Sigmoid colon (tissue), 7 donors: ENCODE measurements at places on chromosomes 7 and 10. TPM values are rescaled to one million over a fixed set of nuclear protein-coding genes. Genes with fewer than 3 reads are reported as not detected.

GRCh38 chr10:44195112-44196007, 189.5 kb downstream of the CXCL12 start:
- peaks cover 37% of the 10 kb centered on the region for H3K4me1 ChIP-seq
- DNase-seq, result peak; percentile 83
- H3K27ac ChIP-seq, result peak overlapping the region; percentile 47
- H3K4me3 ChIP-seq, result no peak overlapping the region
- no peaks in the 10 kb centered on the region for H3K36me3 ChIP-seq

- no peaks in the 10 kb centered on the region for H3K27me3 ChIP-seq
- H3K36me3 ChIP-seq, result no peaks in the 10 kb centered on the region
- H3K4me3 ChIP-seq, result no peak overlapping the region
- no peak for DNase-seq
- no peak overlapping the region for H3K27ac ChIP-seq
Observed at GRCh38 chr10:23399701-23400144, 39.2 kb upstream of the OTUD1 start.

DNA sequence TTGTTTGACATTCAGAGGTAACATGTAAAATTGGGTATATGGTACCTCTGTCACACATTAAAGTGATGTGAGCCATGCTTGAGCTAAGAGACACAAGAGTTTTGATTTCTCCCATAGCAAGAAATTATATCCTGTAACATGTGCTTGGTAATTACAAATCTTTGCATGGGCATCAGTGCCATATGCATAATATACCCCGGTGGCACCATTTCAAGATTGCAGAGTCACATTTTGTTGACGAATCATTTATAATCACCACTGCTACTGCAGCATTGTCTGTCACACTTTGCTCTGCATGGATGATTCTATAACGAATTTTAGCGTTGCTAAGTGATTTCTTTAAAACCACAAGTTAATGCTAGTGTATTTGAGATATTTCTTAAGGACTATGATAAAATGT, 443.7 kb upstream of the LRRN3 start:
- no peaks in the 10 kb centered on the region for H3K36me3 ChIP-seq
- H3K27ac ChIP-seq, result no peak overlapping the region
- DNase-seq, result no peak
- no peak overlapping the region for H3K4me3 ChIP-seq
- H3K4me1 ChIP-seq, result no peaks in the 10 kb centered on the region
- H3K27me3 ChIP-seq, result no peaks in the 10 kb centered on the region

GLCCI1 gene
- polyA plus RNA-seq, result 2.4 TPM

GRCh38 chr10:93911866-93912265, 18.1 kb downstream of the SLC35G1 start:
- H3K27me3 ChIP-seq, result no peaks in the 10 kb centered on the region
- H3K36me3 ChIP-seq, result no peaks in the 10 kb centered on the region
- no peaks in the 10 kb centered on the region for H3K4me1 ChIP-seq

GRCh38 chr10:78644550-78644949, 424.2 kb upstream of the ZMIZ1 start:
- H3K27ac ChIP-seq, result no peak overlapping the region
- no peak overlapping the region for H3K4me3 ChIP-seq
- DNase-seq, result no peak
- no peaks in the 10 kb centered on the region for H3K4me1 ChIP-seq
- H3K27me3 ChIP-seq, result no peaks in the 10 kb centered on the region

NEUROD6 gene
- not detected for polyA plus RNA-seq

FEZF1 gene
- polyA plus RNA-seq, result not detected

CNNM1 gene
- 0.23 TPM for polyA plus RNA-seq

HOXA1 gene
- polyA plus RNA-seq, result 2.4 TPM

FFAR4 gene
- polyA plus RNA-seq, result 17.9 TPM

GRCh38 chr7:135981958-135982646, 4.9 kb upstream of the MTPN start:
- no peak for DNase-seq
- no peak overlapping the region for H3K27ac ChIP-seq
- H3K4me3 ChIP-seq, result no peak overlapping the region
- no peaks in the 10 kb centered on the region for H3K27me3 ChIP-seq

DNA sequence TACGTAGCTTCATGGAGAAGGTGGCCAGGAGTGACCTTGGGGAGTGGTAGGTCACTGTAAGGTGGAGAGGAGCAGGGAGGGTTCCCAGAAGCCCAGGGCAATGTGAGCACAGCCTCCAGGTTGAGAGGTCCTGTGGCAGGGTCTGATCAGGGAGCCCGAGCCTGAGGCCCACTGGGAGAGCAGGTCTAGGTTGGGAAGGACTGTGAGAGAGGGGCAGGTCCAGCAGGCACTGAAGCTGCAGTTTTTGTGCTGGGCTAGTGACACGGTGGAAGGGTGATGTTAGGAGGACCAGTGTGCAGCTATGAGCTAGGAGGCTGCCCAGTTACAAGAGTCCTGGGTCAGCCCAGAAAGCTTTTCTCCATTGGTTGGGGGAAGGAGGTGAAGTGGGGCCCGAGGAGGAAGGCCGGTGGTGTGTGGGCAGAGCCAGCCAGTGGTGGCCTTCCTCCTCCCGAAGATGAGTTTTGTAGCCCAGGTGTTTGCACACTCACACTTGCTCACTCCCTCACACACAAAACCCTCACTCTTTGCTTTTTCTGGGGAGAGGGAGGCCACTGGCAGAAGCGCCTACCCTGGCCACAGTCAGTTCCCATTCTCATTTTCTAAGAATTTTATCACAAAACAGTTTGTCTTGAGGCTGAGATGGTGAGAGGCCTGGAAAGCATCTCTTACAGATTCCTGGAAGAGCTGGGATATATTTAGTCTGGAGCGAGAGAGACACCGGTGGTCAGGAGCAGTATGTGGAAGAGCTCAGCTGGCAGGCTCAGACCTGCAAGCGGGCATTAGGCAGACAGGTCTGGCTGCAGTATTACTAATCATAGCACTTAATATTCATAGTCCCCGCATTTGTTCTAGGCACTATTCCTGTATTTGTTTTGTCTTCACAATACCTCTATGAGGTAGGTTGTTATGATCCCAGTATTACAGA, 57.1 kb downstream of the ZNF467 start:
- peak overlapping the region; percentile 83 for H3K27ac ChIP-seq
- peak overlapping the region; percentile 72 for H3K4me3 ChIP-seq
- H3K27me3 ChIP-seq, result no peaks in the 10 kb centered on the region
- DNase-seq, result peak; percentile 57
- H3K4me1 ChIP-seq, result no peaks in the 10 kb centered on the region

DNA sequence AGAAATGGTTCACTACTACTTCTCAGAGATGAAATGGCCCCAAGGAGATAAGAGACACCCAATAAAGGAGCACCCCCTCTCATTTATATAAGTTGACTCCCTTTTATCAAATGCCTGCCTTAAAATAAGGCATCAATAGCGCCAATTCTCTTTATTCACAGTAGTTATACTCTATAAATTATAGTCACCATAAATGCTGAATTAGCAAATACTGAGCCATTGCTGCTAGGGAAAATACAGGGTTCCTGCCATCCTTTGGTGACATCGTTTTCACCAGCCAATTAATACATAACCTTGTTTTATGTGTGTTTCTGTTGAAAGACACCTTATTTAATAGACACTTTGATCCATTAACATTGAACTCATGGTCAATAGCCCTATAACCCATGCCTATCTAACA, 28.6 kb downstream of the DCLRE1C start:
- no peaks in the 10 kb centered on the region for H3K27me3 ChIP-seq
- peaks cover 100% of the 10 kb centered on the region for H3K36me3 ChIP-seq
- H3K4me3 ChIP-seq, result no peak overlapping the region
- H3K4me1 ChIP-seq, result no peaks in the 10 kb centered on the region
- no peak for DNase-seq

DNA sequence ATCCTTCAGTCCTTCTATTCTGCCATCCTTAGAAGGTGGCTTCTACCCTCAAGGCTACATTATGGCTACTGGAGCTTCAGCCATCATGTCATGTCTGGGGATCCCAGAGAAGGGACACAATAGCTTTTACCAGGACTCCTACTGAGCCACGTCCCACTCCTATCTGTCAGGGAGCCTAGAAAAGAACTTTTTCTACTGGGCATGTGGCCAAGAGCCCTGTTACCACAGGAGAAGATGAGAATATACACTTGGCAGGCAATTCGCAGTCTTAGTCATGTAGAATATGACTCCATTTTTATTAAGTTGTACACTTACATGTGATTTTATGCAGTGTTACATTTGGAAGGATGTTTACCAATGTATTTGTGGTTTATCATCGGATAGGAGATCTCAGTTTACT, 64.6 kb upstream of the KCNMA1 start:
- H3K27me3 ChIP-seq, result no peaks in the 10 kb centered on the region
- DNase-seq, result no peak
- no peaks in the 10 kb centered on the region for H3K36me3 ChIP-seq
- no peak overlapping the region for H3K27ac ChIP-seq
- no peak overlapping the region for H3K4me3 ChIP-seq

SRGN gene
- polyA plus RNA-seq, result 140 TPM

DNA sequence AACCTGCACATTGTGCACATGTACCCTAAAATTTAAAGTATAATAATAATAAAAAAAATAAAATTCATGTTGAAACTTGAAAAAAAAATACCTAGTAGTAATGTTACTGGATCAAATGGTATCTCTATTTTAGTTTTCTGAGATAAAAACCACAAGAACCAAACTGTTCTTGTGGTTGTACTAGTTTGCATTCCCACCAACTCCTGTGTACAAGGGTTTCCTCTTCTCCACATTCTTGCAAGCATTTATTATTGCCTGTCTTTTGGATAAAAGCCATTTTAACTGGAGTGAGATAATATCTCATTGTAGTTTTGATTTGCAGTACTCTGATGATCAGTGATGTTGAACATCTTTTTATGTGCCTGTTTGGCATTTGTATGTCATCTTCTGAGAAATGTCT, 177.7 kb downstream of the KIF20B start:
- DNase-seq, result no peak
- H3K4me3 ChIP-seq, result no peak overlapping the region
- no peaks in the 10 kb centered on the region for H3K27me3 ChIP-seq
- H3K27ac ChIP-seq, result no peak overlapping the region
- no peaks in the 10 kb centered on the region for H3K4me1 ChIP-seq

- no peaks in the 10 kb centered on the region for H3K27me3 ChIP-seq
- DNase-seq, result no peak
- H3K4me3 ChIP-seq, result no peak overlapping the region
Observed at GRCh38 chr7:35987016-35987415, 166.0 kb upstream of the EEPD1 start.

DNA sequence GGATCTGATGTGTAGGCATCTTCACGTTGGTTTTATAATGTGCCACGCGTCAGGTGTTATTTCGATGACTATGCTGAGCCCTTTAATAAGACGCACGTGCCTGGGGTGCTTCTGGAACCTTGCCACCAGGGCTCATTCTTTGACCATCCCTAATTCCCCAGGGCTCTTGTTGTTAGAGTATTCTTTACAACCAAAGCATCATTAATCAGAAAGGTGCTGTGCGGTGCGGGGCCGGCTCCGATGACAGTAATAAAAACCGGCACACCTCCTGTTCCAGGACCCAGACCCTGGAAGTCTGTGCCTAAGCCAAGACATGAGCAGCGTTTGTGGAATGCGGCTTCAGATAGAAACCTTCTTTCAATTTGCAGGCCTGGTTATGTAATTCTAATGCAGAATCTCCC, 58.4 kb downstream of the MGMT start:
- H3K36me3 ChIP-seq, result no peaks in the 10 kb centered on the region
- H3K27me3 ChIP-seq, result no peaks in the 10 kb centered on the region
- H3K4me3 ChIP-seq, result peak overlapping the region; percentile 22

GRCh38 chr10:35447693-35448407, 111.5 kb downstream of the CCNY start:
- peaks cover 66% of the 10 kb centered on the region for H3K4me1 ChIP-seq
- no peaks in the 10 kb centered on the region for H3K36me3 ChIP-seq
- no peak for DNase-seq
- H3K27me3 ChIP-seq, result no peaks in the 10 kb centered on the region
- peak overlapping the region; percentile 6 for H3K27ac ChIP-seq

DNA sequence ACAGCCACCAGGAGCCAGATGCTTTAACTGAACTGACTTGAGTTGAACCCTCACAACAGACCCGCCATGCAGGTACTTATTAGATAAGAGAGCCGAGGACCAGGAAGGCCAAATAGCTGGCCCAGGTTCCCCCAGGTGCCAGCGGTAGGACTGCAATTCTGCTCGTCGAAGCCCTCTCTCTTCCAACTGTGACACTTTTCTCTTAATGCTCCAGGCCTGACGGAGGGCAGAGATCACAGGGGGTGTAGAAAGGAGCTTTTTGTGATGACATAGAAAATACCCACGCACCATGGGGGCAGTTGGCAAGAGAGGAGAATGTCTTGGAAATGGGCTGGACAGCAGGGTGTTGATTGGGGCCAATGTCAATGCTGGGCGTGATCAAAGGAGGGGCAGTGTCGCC, 208.5 kb downstream of the PLXNA4 start:
- H3K36me3 ChIP-seq, result no peaks in the 10 kb centered on the region
- no peak overlapping the region for H3K4me3 ChIP-seq
- no peaks in the 10 kb centered on the region for H3K4me1 ChIP-seq
- H3K27ac ChIP-seq, result no peak overlapping the region
- no peak for DNase-seq

JAZF1 gene
- 4.2 TPM for polyA plus RNA-seq
